Muscle of arm (tissue), 14 donors: ENCODE measurements at places on chromosomes 5 and 9.

DNA sequence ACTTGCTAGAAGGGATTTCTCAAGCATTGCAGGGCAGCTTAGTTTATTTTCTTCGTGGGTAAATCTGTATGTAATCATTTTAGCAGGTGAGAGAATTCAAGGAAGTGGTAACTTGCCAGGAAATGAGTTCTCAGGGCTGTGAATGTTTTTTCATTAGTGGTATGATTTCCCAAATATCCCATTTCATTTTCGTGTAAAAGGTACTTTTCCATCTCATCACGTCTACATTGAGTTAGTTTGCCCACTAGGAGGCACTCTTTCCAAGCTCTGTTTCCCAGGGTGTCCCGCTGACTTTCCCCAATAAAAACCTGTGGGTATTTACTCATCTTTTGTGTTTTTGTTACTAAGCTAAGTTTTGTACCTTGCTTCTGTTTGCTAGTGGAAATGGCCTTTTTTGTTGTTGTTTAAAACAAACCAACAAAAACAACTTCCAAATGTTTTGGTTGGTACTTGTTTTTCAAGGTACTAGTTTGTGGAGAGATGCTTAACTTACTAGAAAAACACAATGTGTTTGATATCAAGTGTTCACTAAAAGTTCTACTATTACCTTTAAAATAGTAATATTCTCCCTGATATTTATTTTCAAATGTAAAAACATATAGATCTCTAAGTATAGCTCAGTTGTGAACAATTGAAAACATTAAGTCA is 373.6 kb downstream of the ADGRV1 start:
- peak; percentile 72 for DNase-seq

DNA sequence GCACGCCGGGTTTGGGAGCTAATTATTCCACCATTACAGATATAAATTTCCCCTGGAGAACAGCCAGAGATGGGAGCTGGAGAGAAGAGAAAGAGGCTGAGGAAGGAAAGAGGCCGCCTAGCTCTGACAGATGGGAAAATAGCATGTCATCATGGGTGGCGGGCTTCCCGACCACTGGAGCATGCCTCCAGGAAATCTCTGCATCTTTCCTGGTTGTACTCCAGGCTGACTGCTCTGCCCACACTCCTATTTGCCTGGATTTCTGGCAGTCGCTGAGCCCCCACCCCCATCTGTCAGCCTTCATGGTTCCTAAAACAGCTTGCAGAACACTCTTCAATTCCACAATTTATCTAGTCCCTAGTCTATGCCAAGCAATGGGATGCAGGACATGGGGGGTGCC is 14.3 kb upstream of the GABRP start:
- peak; percentile 49 for DNase-seq

GRCh38 chr9:20043035-20043434 is 254.2 kb upstream of the SLC24A2 start:
- no peak for DNase-seq

GRCh38 chr9:101458963-101459631 is 23.5 kb upstream of the ALDOB start:
- DNase-seq, result peak; percentile 33

- no peak for DNase-seq
These were observed 115.2 kb downstream of the LHFPL2 start for GRCh38 chr5:78533356-78533755.

DNA sequence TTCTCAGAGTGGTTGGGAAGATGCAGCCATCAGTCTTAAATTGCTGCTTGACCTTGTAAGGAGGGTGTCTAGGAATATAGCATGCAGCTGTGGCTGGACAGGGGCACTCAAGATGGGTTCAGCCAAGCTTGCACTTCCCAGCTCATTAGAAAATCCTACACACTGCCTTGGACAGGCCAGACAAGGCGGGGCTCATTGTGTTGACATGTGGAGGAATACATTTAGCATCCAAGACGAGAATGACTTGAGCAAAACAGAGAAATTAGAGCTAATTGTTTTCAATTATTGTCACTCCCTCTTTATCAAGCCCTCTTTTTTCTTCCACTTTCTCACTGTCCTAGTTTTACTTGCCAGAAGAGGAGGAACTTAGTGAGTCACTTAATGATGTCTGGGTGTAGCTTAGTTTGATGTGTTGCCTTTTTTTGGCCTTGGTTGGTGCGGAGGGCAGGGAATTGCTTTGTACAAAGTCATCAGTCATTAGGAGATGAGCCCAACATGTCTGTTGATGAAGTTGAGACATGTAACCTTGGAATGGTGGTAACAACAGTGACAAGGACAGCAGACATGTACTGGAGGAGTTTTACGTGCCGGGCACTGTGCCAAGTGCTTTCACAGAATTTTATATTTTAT is 1219.3 kb upstream of the WWC1 start:
- no peak for DNase-seq

- no peak for DNase-seq
These were observed 31.6 kb upstream of the CTSL start for GRCh38 chr9:87694236-87694755.

DNA sequence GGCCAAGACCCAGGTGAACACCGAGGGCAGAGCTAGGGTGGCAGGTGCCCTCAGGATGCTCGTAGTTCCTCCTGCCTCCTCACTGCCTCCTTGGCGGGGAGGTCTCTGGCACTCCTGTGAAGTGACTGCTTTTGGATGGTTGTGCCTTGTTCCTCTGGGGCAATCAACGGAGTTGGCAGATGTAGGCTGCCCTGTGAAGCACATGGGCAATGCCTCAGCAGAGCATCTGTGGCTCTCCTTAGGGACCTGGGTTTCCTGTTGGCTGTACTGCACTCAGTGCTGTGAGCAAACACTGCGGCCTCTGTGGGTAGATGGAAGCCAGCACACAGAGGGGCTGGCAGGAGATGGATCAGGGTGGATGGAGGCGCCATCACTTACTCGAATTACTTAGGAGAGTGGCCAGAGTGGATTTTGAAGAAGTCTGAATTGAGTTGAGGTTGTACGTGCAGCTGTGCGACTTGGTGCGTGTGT is 71.4 kb upstream of the COL5A1 start:
- DNase-seq, result no peak

GRCh38 chr5:123907349-123907748 is 395.4 kb downstream of the CSNK1G3 start:
- DNase-seq, result no peak

DNA sequence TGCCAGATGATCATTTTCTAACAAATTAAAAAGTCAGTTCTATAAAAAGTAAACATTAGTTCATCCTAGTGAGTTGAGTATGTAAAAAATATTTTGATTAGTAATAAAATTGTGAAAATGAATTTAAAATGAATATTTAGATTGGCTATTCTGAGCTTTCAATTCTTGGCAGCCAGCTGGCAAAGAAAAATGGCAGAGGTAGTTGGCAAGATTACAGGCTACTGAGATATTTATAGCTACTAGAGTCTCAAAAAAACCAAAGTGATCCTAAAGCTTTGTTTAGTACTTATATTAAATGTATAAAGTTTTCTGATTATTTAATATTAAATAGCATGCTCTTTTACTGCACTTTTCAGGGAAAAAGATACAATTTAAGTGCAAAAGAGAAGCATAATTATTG is 25.0 kb downstream of the SGTB start:
- no peak for DNase-seq

DNA sequence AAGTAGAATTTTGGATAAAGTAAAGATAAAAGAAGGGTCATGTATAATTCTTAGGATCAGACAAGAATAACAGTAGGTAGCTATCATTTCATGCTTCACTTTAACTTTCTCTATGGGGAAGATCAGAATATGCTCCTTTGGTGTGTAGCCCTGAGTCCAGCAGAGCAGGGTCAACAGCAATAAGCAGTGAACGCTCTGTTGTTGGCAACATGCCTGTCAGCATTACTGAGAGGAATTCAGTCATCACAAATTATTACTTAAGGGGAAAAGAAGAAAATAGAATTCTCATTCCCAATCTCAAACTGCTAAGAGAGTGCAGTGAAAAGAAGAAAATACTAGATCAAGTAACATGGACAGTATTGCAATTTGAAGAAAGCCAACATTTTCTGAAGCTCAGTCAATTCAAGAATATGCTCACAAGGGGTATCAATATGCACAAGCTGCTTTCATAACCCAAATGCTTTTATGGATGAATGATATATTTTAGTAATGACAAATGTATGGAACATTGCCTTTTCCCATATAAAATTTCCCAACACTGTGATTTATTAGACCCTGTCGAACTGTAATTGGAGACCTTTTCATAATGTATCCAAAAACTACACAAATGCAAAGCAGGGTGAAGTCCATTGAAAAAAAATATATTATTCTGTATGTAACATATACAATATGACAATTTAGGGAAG is 1359.4 kb downstream of the EFNA5 start:
- DNase-seq, result peak; percentile 31

- DNase-seq, result no peak
These were observed 230.1 kb downstream of the PAX5 start for GRCh38 chr9:36803961-36804360.

- no peak for DNase-seq
These were observed 14.9 kb upstream of the SLC22A5 start for GRCh38 chr5:132354381-132355139.

- peak; percentile 48 for DNase-seq
These were observed 500.0 kb upstream of the C9orf72 start for GRCh38 chr9:28073270-28073669.

- DNase-seq, result no peak
These were observed 50.8 kb downstream of the AMBP start for GRCh38 chr9:114027159-114027862.

GRCh38 chr5:158975363-158975762 is 124.4 kb downstream of the EBF1 start:
- no peak for DNase-seq

DNA sequence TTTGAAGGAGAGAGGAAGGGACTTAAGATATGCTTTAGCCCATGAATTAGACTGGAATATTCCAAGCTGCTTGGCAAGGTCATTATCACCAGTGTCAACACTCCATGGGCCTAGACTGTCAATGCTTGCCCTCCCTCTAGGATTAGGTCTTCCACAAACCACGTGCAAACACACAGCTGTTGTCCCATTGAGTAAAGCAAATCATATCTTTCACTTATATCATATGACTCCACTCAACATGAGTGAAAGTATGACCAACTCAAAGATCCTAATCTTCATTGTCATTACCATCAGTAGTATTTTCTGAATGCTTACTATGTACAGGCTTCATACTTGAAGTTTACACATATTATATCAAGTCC is 57.0 kb upstream of the GRAMD2B start:
- DNase-seq, result no peak

DNA sequence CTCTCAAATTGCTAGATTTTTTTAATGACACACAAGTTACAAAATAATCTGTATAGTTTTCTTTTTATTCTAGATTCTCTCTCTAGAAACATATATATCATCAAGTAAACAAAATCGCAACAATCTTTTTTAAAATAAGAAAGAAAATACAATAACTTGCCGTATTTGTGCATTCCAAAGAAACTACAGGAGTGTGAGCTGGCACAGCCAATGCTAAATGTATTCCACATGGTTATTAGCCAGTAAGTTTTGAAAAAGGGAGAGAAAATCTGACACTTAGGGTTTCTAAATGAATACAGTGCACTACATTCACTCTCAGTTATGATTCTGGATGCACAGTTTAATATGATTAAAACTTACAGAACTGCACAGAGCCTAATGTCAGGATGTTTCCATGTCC is 117.9 kb downstream of the BNC2 start:
- DNase-seq, result peak; percentile 23

GRCh38 chr9:99634186-99634585 is 187.5 kb upstream of the NR4A3 start:
- peak; percentile 21 for DNase-seq

GRCh38 chr9:124427281-124427680 is 12.0 kb upstream of the PSMB7 start:
- no peak for DNase-seq

GRCh38 chr9:9846557-9846956 is 766.2 kb downstream of the PTPRD start:
- DNase-seq, result no peak

GRCh38 chr5:10333154-10334006 is 20.1 kb upstream of the MARCHF6 start:
- no peak for DNase-seq

DNA sequence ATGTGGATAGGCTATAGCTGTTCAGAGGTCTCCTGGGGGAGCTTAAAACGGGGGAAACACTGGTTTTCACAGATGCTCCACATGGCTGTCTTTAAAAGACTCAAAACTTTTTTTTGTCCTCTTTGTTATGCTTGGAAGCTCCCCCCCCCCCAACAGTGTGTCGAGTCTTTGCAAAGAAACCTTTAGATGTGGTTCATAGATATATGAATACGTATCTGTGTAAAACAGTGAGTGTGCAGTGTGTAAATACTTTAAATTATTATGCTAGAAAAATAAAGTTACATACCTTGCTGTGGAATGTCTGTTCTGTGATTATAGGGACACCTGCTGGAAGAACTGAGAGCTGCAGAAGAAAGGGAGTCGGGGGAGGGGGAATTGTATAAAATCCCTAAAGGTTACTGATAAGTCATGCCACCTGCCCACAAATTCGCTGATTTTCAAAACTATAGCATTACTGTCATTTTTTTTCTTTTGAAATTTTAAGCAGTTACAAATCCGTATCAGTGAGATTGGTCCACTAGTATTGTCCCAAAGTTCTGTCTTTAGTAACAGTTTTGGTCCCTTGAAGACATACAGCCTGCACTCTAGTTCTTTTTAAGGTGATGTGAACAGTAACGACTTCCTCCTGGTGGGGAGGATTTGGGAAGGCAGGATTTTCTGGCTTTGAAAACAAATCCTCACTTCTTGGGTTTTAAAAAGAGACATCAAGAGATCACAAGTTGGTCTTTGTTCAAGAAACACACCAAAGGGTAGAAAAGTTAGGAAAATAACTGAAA is 22.9 kb downstream of the RGMB start:
- DNase-seq, result no peak
